Activated CD4-positive, alpha-beta T cell treated with anti-CD3 and anti-CD28 coated beads for 1 hour (primary cell): ENCODE measurements at places on chromosomes 12 and 14.

DNA sequence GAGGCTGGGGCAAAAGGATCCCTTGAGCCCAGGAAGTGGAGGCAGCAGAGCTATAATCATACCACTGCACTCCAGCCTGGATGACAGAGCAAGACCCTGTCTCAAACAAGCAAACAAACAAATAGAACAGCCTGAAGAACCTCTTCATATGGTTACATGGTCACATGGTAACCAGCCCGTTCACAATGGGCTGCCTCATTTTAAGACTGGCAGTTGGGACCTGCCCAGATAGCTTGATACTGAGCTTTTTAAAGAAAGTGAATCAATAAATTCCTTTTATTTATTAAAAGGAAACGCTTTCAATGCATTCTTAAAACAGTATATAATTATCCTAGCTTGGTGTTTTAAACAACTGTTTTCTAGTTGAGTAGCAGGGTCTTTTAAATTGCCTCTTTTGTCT is 10.5 kb downstream of the MLXIP start:
- no peak for DNase-seq

GRCh38 chr12:102769323-102769916 is 147.6 kb downstream of the PAH start:
- DNase-seq: no peak

- no peak for DNase-seq
Measured at GRCh38 chr12:103697971-103698751, 111.1 kb downstream of the STAB2 start.

- peak; percentile 58 for DNase-seq
Measured at GRCh38 chr12:100163416-100164152, 20.9 kb upstream of the BLTP3B start.

DNA sequence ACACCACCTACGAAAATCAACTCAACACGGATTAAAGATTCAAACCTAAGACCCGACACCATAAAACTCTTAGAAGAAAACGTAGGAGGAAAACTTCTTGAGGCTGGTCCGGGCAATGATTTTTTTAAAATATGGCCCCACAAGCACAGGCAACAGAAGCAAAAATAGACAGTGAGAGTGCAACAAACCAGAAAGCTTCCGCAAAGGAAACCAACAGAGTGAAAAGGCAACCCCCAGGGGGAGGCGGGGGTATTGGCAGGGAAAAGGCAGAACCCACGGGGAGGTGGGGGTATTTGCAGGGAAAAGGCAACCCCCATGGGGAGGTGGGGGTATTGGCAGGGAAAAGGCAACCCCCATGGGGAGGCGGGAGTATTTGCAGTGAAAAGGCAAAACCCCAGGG is 20.5 kb upstream of the FBRSL1 start:
- no peak for DNase-seq

GRCh38 chr12:2974560-2974971 is 15.4 kb downstream of the TEAD4 start:
- no peak for DNase-seq

DNA sequence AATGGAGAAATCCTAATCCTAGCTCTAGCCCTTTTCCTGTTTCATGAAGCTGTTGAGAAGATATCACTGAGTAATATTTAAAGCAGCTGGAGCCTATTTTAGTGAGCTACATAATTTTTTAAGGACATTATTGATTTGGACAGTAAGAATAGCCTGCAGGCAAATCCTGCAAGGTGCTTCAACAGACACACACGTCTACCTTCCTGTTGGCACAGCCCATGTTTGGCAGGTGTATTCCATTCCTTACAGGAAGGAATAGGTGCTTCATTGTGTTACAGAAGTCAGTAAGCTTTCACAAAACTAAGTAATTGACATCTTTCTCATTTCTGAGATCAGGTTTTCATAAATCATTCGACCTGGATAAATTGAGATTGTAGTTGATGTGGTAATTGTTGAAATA is 50.6 kb downstream of the FOXA1 start:
- DNase-seq: no peak

DNA sequence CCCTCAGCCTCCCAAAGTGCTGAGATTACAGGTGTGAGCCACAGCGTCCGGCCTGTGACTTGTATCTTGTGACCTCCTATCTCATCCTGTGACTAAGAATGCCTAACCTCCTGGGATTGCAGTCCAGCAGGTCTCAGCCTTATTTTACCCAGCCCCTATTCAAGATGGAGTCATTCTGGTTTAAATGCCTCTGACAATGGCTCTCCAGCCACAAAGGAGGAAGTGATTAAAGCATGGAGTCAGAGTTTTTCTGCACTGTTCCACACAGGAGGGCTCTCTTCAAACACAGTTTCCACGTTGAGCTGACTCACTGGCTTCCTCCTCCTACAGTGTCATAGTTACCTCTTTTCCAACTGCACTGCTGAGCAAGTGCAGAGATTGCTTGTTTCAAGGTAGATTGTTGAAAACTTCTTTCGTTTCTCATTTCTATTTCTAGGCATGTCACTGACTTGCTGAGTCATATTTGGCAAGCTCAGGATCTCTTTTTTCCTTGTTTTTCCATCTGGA is 383.8 kb downstream of the PCNX1 start:
- DNase-seq: no peak

- DNase-seq: no peak
Measured at GRCh38 chr12:113875691-113876090, 90.4 kb downstream of the RBM19 start.

DNA sequence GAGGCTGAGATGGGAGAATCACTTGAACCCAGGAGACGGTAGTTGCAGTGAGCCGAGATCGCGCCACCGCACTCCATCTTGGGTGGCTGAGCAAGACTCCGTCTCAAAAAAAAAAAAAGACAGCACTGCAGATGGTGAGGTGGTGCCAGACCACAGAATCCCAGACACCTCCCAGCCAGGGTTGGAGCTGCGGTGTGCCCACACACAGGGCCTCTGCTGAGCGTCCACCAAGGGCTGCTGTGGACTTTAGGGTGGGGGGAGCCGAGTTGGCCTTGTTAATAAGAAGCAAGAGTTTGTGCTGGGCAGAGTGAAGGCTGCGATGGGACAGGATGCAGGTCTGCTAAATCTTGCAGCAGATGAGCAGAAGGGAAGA is 14.2 kb downstream of the KMT5A start:
- no peak for DNase-seq

- no peak for DNase-seq
Measured at GRCh38 chr12:24285448-24285847, 336.0 kb upstream of the SOX5 start.

- DNase-seq: no peak
Measured at GRCh38 chr14:84976805-84977204, 553.1 kb upstream of the FLRT2 start.

GRCh38 chr12:49456131-49456679 is 82.6 kb upstream of the KCNH3 start:
- DNase-seq: no peak

GRCh38 chr12:56916296-56916995 is 17.8 kb downstream of the SDR9C7 start:
- no peak for DNase-seq

DNA sequence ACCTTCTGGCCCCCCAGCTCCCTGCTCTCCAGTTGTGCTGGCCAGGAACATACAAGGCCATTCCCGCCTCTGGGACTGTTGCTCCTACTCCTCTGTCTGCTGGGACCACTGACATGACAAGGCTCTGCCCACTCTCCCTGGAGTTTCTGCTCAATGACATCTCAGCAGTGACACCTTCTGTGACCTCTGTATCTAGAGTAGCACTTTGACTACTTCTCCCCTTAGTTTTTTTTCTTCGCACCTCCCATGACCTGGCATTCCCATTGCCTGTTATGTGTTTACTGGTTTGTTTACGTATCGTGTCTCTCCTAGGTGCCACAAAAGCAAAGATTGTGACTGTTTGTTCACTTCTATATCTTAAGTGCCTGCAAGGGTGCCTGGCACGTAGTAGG is 40.1 kb upstream of the TMEM263 start:
- DNase-seq: no peak

GRCh38 chr12:6276956-6277620 is 33.4 kb upstream of the PLEKHG6 start:
- no peak for DNase-seq

DNA sequence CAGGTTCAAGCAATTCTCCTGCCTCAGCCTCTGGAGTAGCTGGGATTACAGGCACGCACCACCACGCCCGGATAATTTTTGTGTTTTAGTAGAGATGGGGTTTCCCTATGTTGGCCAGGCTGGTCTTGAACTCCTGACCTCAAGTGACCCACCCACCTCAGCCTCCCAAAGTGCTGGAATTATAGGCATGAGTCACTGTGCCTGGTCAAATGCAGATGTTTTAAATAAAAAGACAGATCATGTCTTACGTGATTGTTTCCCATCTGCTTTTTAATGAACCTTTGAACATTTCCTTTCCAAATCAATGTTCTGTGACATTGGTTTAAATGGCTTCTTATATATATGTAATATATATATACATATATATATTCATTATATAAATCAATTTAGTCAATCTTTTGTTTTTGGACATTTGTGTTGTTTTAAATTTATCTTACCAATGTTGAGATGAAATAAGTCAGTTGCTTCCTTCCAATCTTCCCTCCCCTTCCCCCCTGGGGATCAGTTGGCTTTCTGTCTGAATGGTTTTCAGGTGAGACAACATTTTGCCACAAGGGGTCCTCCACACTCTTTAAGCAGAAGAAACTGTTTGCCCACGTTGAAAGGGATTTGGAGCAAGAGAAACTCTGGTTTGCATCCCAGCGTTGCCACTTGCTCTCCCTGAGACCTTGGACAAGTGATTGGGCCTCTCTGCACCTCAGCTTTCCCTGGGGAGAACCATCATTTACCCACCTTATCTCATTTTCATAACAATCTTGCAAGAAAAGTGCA is 47.6 kb upstream of the RBM19 start:
- DNase-seq: no peak

DNA sequence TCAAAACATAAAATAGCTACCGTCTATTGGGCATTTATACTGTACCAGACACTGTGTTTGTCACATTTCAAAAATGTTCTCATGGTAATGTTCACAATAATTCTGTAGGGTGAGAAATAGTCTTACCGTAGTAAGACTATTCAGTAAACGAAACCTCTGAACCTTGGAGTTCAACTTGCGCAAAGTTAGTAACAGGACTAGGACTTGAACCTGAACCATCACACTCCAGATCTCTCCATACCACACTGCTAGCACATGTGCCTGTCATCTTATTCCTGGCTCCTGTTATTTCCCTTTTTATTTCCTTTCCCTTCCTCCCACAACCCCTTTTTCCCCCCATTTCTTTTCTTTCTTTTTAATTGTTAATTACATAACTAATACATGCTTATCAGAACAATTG is 65.4 kb downstream of the PLEKHA5 start:
- DNase-seq: no peak

DNA sequence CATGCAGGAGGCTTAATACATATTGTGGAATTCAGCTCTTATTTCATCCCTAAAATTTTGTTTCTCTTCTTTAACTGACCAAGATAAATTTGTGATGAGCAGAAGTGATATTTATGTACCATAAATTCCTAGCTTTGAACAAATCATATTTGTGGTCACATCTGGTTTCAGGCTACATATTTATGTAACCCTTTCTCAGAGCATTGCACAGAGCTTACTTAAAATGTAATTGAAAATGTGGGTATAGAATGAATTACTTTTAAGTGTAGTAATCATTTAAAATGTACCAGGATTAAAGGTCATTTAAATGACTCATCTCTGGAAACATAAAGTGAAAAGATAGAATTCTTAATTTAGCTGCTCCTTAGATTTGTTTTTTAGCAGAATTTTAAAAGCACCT is 129.9 kb upstream of the FRMD6 start:
- no peak for DNase-seq

DNA sequence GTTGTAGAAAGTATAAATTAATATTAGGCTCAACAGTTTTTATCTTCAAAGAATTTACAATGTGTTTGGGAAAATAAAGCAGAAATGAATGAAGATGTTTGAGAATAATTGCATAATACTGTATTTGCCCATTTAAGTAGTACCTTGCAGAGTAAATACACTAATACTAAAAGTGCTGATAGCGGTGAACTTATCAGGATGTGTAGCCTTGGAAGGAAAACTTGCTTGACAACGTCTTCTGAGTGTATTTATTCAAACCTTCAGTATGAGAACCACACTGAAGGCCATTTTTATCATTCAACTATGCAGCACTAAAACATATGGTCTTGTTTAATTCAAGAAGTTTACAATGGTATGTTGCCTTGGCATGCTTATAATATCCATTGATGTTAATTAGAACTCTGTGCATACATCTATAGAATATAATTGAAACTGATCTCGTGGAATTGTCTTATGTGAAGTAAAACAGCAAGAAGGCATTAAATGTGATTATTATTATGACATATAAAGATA is 41.3 kb downstream of the MSRB3 start:
- DNase-seq: no peak

DNA sequence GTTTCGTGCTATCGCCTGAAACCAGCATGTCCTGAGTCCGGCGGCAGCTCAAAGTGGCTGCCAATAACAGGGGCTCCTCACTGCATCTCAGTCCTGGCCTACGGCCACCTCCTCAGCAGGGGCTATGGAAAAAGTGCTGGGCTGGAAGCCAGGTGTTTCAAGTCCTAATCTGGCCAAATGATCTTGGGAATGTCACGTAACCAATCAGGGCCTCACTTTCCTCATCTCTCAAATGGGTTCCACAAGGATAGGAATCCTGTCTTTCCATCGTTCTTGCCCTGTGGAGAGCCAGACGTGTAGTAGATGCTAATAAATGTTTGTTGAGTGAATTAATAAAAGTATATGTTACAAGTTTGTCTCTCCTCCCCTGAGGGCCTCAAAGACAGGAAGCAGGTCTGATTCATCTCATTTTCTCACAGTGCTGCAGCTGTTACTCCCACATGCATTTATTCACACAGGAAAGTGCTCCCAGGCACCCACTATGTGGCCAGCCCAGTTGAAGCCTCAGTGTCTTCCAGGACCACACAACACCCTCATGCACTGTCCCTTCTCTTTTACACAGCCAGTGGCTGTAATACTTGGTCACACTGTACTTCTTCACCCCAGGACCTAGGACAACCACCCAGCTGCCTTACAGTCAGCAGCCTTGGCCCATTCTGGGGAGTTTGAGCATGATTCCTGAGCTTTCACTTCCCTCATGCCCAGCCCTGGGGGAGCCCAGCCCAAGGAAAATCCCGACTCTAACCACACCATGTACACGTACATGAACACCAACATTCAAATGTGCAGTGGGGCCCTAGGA is 5.0 kb downstream of the CMKLR1 start:
- DNase-seq: no peak

- DNase-seq: no peak
Measured at GRCh38 chr12:3035815-3036702, 41.1 kb upstream of the TSPAN9 start.

GRCh38 chr12:6264402-6265037 is 46.0 kb upstream of the PLEKHG6 start:
- DNase-seq: no peak
